ENCODE measurements at places on chromosomes 1 and 21. TPM values are rescaled to one million over a fixed set of nuclear protein-coding genes. Genes with fewer than 3 reads are reported as not detected.

DNA sequence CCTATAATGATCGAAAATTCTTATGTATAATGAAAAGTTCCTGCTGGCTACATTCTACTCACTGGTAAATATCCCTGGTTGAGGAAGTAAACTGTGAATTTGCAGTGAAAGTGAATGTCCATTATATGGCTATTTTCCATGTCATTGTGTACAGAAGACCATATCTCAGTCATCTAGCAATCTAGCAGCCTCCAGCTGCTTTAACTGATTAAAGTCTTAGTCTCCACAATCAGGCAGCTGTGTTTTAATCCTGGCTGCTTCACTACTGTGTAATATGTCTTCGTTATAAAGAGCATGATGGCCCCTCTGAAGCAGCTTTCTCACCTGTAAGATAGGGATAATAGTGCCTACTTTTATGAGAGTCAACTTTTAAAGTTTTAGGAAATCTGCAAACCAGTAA, 11.4 kb downstream of the CLCA2 start:
- no peaks in the 10 kb centered on the region for H3K27me3 ChIP-seq
- peaks cover 7% of the 10 kb centered on the region for H3K4me1 ChIP-seq

- H3K4me1 ChIP-seq = no peaks in the 10 kb centered on the region
- no peak for DNase-seq
- H3K27me3 ChIP-seq = no peaks in the 10 kb centered on the region
- no peaks in the 10 kb centered on the region for H3K36me3 ChIP-seq
- H3K4me3 ChIP-seq = no peak overlapping the region
Observed at GRCh38 chr1:184424157-184424556, 37.3 kb downstream of the C1orf21 start.

DNA sequence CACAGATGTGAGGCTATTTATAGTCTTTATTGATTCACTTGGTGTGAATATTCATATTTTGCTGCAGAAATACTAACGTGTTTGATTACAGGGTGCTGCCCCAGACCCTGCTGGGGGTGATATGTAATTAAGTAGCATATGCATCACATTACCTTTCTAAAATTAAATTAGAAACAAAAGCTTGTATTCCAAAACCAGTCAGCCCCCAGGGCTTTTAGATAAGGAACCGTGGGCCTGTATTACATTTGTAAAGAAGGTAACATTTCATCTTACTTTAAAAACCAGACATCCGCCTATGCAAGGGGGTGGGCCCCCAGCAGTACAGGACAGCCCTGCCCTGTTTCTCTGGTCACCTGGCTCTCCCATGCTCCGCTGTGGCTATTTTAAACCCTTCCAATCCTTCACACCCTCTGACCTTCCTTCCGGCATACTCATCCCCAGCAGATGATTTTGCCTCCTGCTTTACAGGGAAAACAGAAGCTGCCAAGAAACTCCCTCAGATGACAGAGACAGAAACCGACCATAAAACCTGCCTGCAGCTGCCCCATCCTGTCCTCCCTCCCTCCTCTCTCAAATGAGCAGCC, 22.0 kb upstream of the KCNC4 start:
- H3K4me1 ChIP-seq = peaks cover 25% of the 10 kb centered on the region
- DNase-seq = peak; percentile 90
- no peaks in the 10 kb centered on the region for H3K36me3 ChIP-seq
- no peak overlapping the region for H3K4me3 ChIP-seq
- peak overlapping the region; percentile 55 for H3K27ac ChIP-seq

GRCh38 chr1:235019961-235020360, 108.7 kb downstream of the TOMM20 start:
- no peak for DNase-seq
- H3K4me1 ChIP-seq = peaks cover 37% of the 10 kb centered on the region
- 0 out of 2 replicates have a peak overlapping the region, but pooled peaks have one; percentile 89 for H3K27ac ChIP-seq
- H3K36me3 ChIP-seq = no peaks in the 10 kb centered on the region
- H3K4me3 ChIP-seq = no peak overlapping the region

DNA sequence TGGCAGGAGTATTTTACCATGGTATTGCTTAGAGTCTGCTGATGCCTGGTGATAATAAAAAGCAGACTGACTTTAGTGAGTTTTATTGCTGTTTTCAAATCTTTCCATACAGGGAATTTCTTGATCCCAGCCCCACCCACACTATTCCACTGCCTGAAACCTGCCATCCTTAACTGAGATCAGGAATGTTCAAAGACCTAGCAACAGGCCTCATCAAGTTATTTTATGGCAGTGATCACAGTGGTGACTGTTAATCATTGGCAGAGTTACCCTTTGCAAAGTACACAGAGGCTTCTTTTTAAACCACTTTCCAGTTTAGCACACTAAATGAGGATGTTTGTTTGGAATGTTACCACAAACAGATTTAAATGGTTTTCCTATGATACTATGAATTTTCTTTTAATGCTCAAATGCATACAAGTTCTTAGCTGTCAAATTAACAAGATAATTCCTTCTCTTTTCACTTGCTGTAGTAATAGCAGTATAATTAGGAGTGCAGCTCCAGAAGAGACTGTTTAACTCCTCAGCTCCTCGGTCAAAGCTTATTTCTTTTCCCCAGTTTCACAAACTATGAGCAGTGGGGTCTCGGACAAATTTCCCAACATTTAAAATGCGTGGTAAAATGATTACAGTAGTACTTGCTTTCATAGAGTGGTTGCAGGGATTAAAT, 69.9 kb upstream of the USP25 start:
- no peaks in the 10 kb centered on the region for H3K36me3 ChIP-seq
- DNase-seq = no peak
- no peaks in the 10 kb centered on the region for H3K27me3 ChIP-seq
- H3K4me1 ChIP-seq = peaks cover 5% of the 10 kb centered on the region
- H3K4me3 ChIP-seq = no peak overlapping the region

GRCh38 chr1:156806512-156807440, 9.9 kb downstream of the SH2D2A start:
- H3K27ac ChIP-seq = no peak overlapping the region
- no peaks in the 10 kb centered on the region for H3K36me3 ChIP-seq
- no peaks in the 10 kb centered on the region for H3K27me3 ChIP-seq
- DNase-seq = no peak
- H3K4me1 ChIP-seq = peaks cover 12% of the 10 kb centered on the region

- DNase-seq = no peak
- no peaks in the 10 kb centered on the region for H3K36me3 ChIP-seq
- H3K27ac ChIP-seq = no peak overlapping the region
Observed at GRCh38 chr1:168148916-168149315, 12.2 kb upstream of the GPR161 start.

DNA sequence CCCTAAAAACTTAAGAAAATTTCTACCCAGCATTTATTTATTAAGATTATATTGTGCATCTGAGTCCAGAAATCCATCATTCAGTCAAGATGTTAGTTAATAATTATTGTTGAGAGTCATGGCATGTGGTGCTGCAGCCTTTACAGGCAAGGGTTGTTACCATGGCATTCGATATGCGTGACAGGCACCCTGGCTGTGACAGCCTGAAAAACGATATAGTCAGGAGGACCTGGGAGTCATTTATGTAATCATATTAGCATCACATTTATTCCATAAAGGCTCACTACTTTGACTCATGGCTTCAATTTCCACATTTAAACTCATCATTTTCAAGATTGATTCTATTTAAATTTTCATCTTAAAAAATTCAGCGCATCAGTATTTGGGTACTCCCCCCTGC, 68.0 kb downstream of the CACHD1 start:
- H3K4me3 ChIP-seq = no peak overlapping the region
- no peak overlapping the region for H3K27ac ChIP-seq
- H3K4me1 ChIP-seq = peaks cover 20% of the 10 kb centered on the region
- H3K27me3 ChIP-seq = no peaks in the 10 kb centered on the region
- DNase-seq = no peak
- no peaks in the 10 kb centered on the region for H3K36me3 ChIP-seq

DNA sequence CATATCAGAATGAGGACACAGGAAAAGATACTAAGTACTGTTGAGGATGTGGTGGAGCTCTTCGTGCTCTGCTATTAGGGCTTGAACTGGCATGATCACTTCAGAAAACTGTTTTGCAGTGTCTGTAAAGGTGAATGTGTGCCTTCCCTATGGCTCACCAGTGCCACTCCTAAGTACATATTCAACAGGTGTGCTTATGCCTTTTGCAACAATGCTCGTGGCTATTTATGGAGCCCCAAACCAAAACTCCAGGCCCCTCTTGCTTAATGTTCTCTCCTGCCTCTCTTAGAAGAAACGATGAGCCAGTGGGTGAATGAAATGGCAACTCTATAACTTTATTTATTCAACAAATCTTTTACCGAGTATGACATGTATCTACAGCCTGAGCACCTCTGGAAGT, 70.2 kb downstream of the TAS1R2 start:
- peaks cover 16% of the 10 kb centered on the region for H3K27me3 ChIP-seq
- H3K27ac ChIP-seq = no peak overlapping the region
- H3K4me3 ChIP-seq = no peak overlapping the region

DNA sequence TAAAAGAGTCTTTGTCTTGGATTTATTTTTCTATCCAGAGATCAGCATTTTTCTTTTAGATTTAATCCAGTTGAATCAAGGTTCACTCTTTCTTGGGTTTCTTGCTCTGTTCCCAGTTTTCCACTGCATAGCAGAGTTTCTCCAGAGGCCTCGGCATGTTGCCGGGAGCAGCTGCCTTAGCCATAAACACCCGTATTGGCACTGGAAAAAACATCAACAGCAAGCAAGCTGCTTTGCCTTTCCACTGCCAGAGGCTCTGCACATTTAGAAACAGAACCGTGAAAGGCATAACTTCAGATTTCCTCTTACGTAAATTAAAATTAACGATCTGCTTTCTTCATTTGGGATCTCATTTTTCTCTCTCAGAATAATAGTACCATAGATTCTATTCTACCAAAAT, 181.8 kb upstream of the L1TD1 start:
- H3K4me1 ChIP-seq = no peaks in the 10 kb centered on the region
- H3K27me3 ChIP-seq = no peaks in the 10 kb centered on the region
- no peaks in the 10 kb centered on the region for H3K36me3 ChIP-seq
- no peak overlapping the region for H3K4me3 ChIP-seq
- no peak for DNase-seq
- no peak overlapping the region for H3K27ac ChIP-seq

- no peaks in the 10 kb centered on the region for H3K27me3 ChIP-seq
- H3K36me3 ChIP-seq = peaks cover 4% of the 10 kb centered on the region
- no peak overlapping the region for H3K4me3 ChIP-seq
- peaks cover 14% of the 10 kb centered on the region for H3K4me1 ChIP-seq
- no peak overlapping the region for H3K27ac ChIP-seq
Observed at GRCh38 chr1:243520831-243521230, 265.0 kb downstream of the SDCCAG8 start.

- H3K27ac ChIP-seq = no peak overlapping the region
- H3K4me1 ChIP-seq = no peaks in the 10 kb centered on the region
- H3K36me3 ChIP-seq = no peaks in the 10 kb centered on the region
- no peaks in the 10 kb centered on the region for H3K27me3 ChIP-seq
- no peak for DNase-seq
Observed at GRCh38 chr1:125064481-125064880, 3879.7 kb downstream of the SRGAP2C start.

DNA sequence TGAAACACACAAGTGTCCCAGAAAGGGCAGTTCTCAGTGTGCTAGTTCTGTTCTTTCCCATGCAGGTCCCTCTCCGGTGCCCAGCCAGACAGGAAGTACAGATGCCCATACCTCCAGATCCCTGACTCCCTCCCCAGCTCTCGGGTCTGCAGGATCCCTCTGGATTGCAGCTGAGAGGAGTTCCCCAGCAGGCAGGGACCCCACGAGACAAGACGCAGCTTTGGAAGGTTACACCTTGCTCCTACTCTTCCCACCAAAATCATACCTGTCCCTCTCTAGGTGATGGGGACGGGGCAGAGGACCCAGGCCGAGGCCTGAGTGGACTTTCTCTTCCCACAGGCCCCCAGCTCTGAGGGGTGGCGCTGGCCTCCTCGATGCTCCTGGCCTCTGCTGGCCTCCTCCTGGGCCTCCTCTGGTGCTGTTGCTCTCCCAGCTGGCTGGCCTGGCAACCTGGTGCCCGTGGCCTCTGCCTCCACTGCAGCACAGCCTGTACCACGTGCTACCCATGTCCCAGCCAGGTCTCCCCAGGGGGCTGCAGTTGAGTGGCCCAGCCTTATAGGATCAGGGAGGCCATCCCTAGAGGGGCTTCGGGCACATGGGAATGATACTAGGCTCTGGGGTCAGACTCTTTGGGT, 9.4 kb downstream of the LDLRAD2 start:
- no peak for DNase-seq
- H3K36me3 ChIP-seq = peaks cover 52% of the 10 kb centered on the region
- H3K4me3 ChIP-seq = no peak overlapping the region
- H3K27ac ChIP-seq = no peak overlapping the region
- H3K4me1 ChIP-seq = no peaks in the 10 kb centered on the region

DNA sequence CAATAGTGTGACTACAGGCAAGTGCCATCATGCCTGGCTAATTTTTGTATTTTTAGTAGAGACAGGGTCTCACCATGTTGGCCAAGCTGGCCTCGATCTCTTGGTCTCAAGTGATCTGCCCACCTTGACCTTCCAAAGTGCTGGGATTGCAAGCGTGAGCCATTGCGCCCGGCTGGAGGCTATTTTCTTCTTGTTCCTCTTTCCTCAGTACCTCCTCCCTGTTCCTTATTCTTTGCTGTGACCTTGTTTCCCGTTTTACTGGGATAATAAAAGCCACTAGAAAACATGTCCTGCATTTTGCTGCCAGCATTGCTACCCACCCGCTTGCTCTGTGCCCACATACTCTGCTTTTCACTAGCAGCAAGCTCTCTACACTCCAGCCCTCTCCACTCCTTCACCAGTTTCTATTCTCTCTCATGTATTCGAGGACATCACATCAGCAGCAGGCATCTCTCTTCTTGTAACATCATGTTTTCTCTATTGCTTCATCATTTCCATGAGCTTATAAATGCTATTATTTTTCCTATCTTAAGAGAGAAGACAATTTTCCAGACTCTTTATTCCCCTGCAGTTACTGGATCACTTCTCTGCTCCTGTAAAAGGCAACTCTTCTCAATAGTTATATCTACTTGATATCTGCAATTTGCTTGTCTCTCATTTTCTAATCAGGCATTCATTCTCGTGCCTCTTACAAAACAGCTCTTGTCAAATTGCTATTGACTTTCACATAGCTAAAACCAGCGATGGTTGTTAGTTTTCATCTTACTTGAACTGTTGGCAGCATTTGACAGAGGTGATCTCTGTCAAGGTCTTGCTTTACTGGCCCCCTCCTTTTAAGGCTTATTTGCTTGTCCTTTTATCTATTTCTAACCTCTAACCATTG, 34.5 kb upstream of the C21orf91 start:
- H3K4me3 ChIP-seq = no peak overlapping the region
- DNase-seq = no peak
- no peaks in the 10 kb centered on the region for H3K36me3 ChIP-seq
- peaks cover 7% of the 10 kb centered on the region for H3K27me3 ChIP-seq

The CLDN17 gene
- total RNA-seq = not detected

The TFF2 gene
- total RNA-seq = not detected

The ABCA4 gene
- total RNA-seq = 3.7 TPM

The UBASH3A gene
- not detected for total RNA-seq

The RAD54L gene
- 3.0 TPM for total RNA-seq

The LMOD1 gene
- total RNA-seq = 7.8 TPM

The CD1D gene
- total RNA-seq = not detected

The GJA9 gene
- not detected for total RNA-seq

The GBP6 gene
- total RNA-seq = not detected

The MKNK1 gene
- 8.9 TPM for total RNA-seq

The LYPD8 gene
- total RNA-seq = not detected

The GPR161 gene
- 9.0 TPM for total RNA-seq
